GM19239 (cell line): ENCODE measurements at places on chromosomes 13 and 19.

DNA sequence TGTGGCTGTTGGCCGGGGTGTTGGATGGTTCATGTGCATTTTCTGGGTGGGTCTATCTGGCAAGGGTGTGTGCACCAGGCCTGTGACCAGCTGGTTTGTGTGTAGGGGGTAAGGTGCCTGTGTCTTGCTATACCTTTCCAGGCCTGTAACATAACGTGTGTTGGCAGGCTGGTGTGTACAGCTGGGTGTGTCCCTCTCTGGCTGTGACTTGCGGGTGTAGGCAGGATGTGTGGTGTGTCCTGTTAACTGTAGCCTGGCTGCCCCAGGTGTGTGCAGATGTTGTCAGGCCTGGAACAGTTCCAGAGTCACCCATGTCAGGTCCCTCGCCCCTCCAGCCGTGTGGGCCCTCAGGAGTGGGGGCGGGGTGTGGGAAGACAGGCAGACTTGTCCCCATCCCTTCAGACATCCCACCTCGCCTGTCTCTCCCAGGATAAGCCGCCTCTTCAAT is 9.8 kb downstream of the KCTD15 start:
- DNase-seq: no peak

DNA sequence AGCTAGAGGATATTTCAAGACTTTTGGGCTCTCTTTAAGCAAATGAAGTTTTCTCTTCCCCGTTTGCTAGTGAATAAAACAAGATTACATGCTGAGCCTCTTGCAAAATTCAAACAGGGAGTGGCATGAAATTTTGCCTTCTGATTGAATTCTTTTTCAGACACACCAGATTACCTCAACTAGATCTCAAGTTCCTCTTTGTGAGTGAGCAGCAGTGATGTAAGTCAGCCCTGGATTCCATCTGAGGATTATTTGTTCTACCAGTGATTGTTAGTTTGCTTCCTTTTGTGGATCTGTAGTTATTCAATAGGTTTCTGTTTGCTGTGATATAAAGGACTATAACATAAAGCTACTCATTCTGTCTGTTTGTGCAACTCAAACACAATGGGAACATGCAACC is 407.7 kb downstream of the LMO7 start:
- no peak for DNase-seq

DNA sequence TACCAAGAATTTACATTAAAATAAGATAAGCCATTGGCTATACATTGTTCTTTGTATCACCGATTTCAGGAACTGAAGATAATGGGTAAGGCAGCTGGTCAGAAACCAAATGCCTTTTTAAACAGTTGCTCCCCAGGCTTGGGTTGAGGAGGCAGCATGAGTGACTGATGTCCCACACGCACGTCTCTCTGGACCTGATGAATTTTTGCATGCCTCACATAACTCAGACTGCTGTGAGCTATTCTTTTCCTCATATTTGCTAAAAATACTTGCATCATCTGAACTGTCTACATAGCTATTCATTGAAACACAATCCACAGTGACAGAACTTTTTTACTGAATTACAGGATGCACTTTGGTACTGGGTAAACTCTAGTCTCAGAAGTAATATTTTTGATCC is 123.6 kb upstream of the MAB21L1 start:
- no peak for DNase-seq

GRCh38 chr19:16660763-16661479 is at the start of gene TMEM38A:
TSS of gene TMEM38A (plus strand) at chr19:16661139. CDS start at chr19:16661218, 79 bp downstream.
- peak; percentile 19 for DNase-seq

DNA sequence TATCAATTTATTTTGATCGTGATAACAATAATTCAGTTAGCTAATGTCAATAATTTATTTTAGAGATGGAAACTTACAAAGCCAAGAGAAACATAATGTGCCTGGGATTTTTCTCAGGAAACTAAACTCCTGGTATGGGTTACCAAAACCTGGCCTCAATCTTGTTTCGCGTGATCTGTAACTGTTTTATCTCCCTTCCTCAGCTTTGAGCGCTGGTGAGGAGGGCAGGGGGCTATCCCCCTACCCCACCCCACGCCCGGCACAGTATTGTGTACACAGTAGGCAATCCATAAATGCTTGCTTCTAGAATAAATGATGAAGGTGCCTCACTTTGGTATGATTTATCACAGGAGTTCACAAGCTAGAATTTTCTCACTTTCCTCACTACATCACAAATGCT is 7.7 kb upstream of the DOCK9 start:
- DNase-seq: no peak

DNA sequence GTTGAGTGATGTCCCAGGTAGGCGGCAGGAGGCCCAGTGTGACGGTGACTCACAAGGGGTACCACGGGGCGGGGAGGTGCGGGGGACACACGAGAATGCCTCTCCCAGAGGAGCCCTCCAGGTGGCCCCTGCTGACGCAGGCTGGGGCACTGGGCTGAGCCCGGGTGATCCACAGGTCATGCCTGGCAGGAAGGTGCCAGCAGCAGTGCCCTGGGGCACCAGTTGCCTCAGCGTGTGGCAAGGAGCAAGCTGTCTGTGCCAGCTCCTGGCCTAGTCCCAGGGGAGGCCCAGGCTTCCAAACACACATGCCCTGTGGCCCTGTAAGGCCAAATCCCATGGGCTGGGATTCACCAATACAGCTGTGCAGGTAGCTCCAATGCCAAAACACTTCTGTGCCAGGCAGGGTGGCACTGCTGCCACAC is 28.0 kb downstream of the AKT2 start:
- no peak for DNase-seq

DNA sequence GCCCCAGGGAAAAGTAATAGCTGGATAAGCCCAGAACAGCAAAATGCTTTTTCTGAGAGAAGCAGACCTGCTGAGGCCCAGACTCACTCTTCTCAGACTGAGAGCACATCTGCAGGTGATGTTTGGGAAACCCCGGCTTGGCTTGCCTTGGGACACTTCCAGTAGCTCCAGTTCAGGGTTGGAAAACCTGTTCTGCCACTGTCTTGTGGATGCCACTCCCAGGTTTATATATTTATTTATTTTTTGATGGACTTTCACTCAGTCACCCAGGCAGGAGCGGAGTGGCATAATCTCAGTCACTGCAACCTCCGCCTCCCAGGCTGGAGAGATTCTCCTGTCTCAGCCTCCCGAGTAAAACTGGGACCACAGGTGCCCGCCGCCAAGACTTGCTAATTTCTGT is 8.0 kb upstream of the SMARCA4 start:
- no peak for DNase-seq

DNA sequence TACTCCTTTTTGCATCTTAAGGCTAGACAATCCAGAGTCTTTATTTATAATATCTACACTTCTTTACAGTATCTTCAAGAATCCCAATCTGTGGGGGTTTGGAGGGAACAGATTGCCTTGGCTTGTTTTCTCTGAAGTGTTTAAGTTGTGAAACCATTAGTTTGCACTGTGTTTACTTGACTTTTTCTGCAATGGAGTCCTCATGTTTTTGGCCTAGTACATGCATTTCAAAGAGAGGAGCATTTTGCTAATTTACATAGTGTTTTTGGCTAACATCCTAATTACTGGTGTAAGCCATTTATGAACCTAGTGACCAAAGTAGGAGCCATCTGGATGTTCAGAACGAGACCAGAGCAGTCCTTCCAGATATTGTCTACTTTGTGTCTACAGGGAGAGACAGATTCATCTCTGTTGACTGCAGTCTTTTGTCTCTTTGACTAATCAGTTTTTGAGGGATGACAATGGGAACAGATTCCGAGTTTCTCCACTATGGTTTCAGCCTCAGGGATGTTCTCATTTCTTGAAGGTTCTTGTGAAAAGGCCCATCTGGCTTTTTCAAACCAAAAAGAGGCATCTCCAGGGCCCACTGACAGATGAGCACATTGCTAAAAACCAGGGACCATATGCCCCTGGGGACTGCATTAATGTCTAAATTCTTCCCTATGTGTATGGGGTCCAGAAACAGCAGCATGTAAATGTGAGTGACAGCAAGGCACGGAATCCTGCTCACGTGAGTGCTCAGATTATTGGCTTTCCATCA is 53.4 kb downstream of the ING1 start:
- no peak for DNase-seq

DNA sequence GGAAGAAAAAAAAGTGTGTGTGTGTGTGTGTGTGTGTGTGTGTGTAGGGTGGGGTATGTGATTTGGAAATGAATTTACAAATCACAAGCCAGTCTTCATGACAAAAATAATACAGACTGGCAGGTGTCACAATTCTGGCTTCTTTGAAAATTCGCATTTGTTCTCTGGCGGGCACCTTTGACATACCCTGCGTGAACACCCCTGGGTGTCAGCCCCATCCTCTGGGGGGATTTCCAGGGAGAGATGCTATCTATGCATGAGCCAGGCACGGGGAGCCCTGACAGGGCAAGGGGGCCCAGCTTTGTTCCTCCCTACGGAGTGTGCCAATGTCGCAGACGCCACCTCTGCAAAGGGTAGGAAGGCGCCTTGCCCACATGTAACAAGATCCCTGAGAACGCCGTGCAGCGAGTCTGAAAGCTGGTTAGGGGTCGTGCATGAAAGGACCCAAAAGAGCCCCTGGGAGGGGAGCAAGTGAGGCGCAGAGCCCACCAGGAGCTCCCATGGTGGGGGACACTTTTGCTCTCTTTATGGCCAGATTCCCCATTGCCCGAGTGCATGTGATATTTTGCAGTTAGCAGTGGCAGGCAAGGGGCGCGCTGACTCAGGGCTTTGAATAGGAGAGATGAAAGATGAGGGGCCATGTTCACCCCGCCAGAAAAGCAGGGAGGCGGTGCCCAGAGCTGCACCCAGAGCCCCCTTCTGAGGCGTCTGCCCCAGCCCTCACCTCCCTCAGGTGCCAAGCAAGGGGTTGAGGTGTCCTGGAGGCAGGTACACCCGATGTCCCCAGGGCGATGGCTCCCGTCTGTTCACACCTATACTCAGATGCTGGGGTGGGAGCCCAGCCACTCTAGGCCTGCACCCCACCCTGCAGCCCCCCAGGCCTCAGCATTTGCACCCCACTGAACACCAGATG is 45.3 kb downstream of the KLF2 start:
- no peak for DNase-seq

- DNase-seq: no peak
Observed at GRCh38 chr19:17687857-17688784, at the start of gene UNC13A. TSS of gene UNC13A (minus strand) at chr19:17688354. CDS start at chr19:17688199, 155 bp downstream.

- no peak for DNase-seq
Observed at GRCh38 chr13:73722120-73722519, 412.1 kb downstream of the KLF12 start.
